ENCODE measurements at places on chromosomes 6 and 20.

DNA sequence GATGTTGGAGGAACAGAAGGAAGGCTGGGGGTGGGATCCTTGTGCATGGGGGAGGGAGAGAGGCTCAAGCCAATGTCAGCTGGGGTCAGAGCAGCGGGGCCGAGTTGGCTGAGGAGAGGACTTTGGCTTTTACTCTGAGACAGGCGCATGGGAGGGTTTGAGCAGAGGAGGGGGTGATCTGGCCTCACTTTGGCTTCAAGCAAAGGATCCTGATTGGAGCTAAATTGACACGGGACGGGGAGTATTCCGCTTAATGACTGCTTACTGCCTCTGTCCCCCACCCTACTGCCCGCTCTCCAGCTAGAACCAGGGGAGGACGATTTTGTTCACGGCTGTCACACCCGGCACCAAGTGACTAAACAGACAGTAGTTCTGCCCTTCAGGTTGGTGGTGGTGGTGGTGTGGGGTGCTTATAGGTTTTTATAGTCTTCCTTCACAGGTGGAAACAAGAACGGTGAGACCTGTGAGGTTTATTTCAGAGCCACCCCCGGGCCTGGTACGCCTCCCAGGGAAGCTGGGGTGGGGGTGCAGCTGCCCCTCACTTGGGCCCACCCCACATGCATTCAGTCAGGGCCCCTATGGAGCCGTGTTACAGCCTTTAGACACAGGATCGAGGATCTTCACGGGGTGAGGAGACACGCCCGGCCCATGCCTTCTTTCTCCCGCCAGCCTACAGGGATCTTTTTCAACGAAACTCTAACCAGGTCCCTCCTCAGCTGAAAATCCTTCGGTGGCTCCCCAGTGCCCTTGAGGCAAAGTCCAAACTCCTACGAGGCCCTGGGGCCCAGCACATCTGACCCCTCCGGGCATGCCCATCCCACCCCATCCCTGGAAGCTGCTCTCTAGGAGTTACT, 1.3 kb upstream of the SNAI1 start:
- no peak for DNase-seq

DNA sequence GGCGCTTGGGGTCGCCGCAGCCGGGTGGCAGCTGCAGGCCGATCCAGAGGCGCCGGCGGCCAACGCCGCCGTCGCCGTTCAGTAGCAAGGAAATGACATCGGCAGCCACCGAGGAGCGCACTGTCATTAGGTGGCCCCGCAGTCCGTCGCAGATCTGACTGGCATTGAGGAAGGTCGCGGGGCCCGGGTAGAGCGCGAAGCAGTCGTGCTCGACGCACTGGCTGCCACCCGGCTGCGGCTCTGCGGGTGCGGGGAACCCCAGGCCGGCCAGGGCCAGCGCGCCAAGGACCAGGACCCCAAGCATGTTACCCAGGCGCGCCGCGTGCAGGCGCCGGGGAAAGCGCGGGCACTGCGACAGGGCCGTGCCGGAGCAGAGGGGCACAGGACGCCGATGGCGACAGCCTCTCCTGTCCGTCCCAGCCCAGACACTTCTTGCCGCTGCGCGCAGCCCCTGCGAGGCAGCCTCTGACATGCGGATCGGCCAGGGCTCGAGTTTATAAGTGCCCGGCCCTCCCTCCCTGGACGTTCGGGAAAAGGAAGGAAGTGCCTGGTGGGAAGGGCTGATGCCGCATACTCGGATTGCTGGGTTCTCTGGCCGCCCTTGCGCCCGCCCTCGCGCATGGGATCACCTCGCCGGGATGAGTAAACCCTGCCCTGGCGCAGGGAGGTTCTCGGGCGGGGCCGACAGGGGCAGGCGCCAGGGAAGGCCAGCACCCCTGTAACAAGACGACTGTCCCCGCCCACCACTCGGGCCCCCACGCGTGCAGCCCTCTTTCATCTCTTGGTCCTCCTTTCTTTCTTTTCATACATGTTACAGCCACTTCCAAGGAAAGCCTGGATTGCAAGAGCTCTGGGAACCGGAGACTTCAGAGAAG, at the start of gene THBD:
TSS of gene THBD (minus strand) at position 472 of the 875 bp plus-strand sequence. CDS start at position 304, 168 bp downstream.
- no peak for DNase-seq

GRCh38 chr6:72653026-72653425, 31.2 kb downstream of the KCNQ5 start:
- DNase-seq, result no peak

DNA sequence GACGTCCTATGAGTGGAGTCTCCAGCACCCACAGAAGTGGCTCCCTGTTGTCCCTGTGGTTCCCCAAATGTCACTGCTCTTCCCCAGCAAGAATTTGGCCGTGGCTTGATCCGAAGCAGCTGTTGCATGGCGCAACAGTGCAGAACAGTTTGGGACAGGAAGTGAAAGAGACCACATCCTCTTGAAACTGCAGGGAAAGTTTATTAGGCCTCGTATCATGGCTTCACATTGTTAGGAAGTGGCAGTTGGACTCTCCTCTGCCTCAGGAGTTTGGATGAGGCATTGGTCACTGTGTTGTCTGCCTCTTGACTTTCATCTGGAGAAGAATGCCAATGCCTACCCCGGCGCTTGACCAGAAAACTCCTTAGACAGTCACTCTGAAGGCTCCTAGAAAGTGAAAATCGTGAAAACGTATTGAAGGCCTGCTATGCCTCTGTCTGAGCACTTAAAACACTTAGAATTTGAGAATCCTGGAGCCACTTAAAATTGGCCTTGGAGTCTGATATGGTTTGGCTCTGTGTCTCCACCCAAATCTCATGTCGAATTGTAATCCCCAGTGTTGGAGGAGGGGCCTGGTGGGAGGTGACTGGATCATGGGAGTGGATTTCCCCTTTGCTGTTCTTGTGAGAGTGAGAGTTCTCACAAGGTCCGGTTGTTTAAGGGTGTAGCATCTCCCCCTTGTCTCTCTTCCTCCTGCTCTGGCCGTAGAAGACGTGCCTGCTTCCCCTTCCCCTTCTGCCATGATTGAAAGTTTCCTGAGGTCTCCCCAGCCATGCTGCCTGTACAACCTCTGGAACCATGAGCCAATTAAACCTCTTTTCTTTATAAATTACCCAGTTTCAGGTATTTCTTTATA, 334.9 kb upstream of the JARID2 start:
- no peak for DNase-seq

DNA sequence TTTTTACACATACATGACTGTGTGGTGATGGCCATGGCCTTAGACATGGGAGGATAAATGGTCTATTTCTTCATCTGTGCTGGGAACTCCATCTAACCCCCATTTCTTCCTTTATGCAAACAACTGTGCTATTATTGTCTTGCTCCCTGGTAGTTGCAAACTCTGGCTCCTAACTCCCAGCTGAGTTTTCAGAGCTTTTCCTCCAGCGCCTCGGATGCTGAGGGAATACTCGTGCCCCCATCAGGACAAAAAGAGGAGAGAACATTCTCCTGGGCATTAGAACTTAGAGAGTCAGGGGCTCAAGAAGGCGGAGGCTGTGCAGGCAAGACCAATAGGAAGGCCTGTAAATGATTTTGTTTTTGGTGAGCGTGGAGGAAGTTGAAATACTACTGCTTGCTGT, 2.1 kb downstream of the DAAM2 start:
- DNase-seq, result no peak

DNA sequence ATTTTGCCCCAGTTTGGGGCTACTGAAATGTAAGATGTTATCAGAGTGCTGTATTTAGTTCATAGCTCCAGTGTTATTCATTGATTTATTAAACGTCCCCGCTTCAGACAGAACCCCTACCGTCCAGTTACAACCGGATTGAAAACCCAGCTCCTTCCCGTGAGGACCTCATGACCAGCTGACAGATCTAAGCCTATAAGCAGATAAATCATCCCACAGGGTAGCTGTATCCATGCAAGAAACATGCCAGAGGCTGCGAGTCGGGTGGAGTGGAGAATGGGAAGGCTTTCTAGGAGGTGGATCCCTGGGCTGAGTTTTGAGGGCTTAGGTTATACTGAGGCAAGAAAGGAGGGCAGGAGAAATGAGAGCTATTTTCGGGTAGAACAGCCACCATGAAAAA, 260.0 kb downstream of the ARID1B start:
- DNase-seq, result no peak

- DNase-seq, result no peak
Observed at GRCh38 chr6:134550604-134551003, 232.7 kb upstream of the SGK1 start.

DNA sequence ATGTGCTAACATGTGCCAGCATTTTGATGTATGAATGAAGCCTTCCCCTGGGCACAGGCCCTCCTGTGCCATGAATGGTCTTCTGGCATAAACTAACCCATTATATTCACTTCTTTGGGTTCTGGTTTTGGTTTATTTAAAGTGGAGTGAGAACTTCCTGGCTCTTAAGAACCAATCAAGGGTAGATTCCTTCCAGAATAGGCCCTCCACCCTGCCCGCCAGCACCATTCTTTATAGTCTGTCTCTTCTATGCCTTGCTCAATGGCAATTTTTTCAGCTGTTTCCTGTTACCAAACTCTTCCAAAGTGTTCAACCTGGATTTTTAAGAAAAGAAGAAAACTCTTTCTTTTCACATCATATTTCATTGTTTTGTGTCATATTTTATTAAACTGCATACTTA, 44.1 kb downstream of the VEGFA start:
- DNase-seq, result no peak

DNA sequence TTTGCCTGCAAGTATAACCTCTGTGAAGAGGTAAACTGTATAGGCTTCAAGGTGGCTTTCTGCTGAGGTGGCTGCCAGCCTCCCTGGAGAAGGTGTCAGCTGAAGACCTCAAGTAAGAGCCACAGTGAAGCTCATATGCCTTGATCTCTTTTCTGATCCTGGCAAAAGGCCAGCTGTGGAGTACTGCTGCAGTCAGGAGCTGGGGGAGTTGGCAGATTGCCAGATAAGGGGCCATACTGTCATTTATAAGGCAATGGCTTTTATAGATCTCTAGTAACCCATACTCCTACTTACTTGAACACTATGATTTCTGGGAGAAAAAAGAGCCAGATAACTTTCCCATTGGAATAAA, 8.8 kb upstream of the CEP85L start:
- peak; percentile 28 for DNase-seq

GRCh38 chr6:143754204-143754603, 76.4 kb downstream of the PHACTR2 start:
- no peak for DNase-seq

- no peak for DNase-seq
Observed at GRCh38 chr20:63177134-63177784, 38.7 kb downstream of the YTHDF1 start.

- DNase-seq, result no peak
Observed at GRCh38 chr20:57879779-57880570, 170.2 kb upstream of the PMEPA1 start.

- DNase-seq, result no peak
Observed at GRCh38 chr20:46087161-46087560, 2.6 kb downstream of the NCOA5 start.

GRCh38 chr6:157019115-157019641, 242.0 kb downstream of the ARID1B start:
- DNase-seq, result no peak

DNA sequence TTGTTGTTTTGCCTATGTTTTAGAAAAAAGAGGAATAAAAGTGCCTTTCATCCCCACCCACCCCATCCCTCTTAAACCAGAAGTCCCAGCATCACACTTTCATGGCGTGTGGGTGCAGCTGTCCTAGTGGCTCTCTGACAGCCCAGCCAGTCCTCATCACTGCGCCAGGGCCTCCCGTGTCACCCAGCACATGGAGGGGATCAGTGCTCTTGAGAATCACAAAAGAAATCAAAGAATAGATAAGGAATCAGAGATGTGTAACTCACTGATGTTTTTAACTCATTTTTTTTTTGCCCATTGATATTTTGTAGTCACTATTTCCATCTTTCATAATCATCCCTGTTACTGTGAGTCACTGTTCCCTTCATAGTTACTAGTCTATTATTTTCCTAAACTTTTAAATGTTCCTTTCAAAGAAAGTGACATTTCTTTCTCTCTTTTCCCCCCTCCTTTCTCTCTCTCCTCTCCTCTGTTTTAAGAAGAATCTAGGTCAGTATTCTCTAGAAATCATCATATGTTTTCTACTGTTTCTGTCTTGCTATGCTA, 78.6 kb downstream of the AIG1 start:
- no peak for DNase-seq

DNA sequence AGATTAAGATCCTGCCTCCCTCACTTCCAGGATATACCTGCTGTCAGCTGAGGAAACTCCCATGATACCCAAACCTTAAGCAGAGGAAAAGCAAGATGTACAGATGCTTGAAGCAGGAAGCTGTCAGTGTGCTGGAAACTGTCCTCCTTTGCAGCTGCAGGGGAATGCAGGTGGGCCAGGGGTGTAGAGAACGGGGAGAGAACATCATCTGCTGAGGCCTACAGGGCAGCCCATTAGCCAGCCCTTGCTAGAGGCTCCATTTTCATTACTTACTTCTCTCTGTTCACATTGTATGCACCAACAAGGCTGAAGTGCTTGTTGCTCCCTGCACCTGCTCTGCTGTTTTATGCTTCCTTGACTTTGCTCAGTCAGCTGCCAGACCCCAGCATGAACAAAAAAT, 119.1 kb downstream of the PRND start:
- DNase-seq, result no peak

DNA sequence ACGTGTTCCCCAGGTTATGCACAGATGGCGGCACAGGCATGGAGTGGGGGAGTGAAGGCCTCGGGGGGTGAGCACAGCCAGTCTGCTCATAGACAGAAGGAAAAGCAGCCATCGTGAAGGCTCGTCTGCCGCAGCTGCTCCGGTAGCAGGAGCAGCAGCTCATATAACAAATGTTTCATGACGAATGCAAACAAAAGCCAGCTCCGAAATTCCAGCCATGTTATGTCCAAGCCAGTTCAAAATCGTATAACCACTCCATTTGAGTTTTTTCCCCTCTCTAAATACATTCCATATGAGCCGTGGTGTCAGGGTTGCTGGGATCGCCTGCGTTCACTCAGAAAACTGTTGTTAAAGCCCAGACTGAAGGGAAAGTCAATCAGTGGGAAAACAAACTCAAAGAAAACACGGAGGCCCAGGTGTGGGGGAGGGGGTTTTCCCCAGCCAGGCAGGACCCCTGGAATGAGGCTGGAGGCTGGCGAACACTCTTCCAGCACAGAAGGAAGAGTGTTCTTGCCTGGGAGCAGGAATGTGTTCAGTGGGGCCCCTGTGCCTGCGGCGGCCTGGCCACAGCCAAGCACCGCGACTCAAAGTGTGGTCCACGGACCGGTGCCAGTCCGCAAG, 280.4 kb upstream of the TAB2 start:
- DNase-seq, result no peak

GRCh38 chr20:23126281-23127061, 40.3 kb upstream of the CD93 start:
- DNase-seq, result no peak

- no peak for DNase-seq
Observed at GRCh38 chr6:31577579-31577966, 2.2 kb downstream of the TNF start.

- DNase-seq, result no peak
Observed at GRCh38 chr20:51095633-51096521, 73.0 kb upstream of the KCNG1 start.

DNA sequence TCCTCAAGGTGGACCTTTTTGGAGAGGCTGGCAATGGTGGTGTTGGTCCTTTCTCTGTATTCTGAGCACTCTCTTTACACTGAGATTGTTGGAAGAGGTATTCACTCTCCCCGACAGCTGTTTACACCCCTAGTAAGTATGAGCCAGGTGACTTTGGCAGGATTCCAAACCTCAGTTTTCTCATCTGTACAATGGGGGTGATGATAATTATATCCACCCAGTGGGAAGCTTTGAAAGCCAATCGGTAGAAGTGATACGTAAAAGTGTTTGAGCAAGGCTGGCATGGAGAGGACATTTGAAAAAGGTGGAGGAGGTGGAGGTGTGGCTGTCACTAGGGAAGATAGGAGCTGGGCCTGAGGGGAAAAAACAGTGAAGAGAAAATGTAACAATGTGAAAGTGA, 35.5 kb downstream of the ISM1 start:
- DNase-seq, result no peak

- DNase-seq, result no peak
Observed at GRCh38 chr6:109922851-109923250, 55.3 kb upstream of the GPR6 start.
